NCI-H2029 treated with DMSO at 0.1 percent for 48 hours (cell line): ENCODE measurements at places on chromosomes 2 and 18.
A peak's percentile ranks its signal among the peaks of the same experiment; 100 is the strongest.

- no peak for DNase-seq
Measured at GRCh38 chr18:615773-616172, 19.0 kb downstream of the CLUL1 start.

DNA sequence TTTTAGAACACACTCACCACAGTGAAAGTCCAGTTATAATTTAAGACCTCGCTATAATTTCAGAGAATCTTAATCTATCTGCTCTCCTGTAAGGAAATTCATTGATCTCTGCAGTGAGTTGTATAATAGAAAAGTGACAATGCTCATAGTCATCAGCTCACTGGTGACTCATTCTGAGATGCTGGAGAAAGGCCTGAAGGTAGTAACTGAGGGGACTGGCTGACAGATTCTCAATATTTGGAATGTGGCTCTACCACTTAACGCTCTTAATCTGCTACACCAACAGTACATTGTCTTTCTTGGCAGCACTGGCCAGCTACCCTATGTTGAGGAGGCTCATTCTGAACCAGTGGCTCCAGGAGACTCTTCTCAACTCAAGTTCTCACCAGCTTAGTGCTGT lies 246.1 kb downstream of the RPRM start:
- no peak for DNase-seq

DNA sequence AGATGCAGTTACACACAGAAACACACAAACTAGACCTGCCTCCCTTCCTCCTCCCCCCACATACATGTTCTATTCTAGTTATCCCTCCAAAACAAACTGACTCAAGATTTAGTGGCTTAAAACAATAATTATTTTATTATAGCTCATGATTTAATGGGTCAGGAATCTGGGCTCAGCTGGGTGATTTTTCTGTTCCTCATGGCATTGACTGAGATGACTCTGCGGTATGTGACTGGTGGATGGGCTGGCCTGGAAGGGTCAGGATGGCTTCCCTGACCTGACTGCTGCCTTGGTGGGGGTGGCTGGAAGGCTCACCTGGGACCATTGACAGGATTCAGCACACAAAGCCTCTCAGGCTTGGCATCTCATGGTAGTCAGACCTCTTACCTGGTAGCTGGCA lies 33.7 kb upstream of the NTSR2 start:
- no peak for DNase-seq

GRCh38 chr2:176004934-176005333 lies 2.9 kb upstream of the LNPK start:
- DNase-seq: no peak

GRCh38 chr2:55846426-55846825 lies 77.2 kb downstream of the EFEMP1 start:
- DNase-seq: no peak

- no peak for DNase-seq
Measured at GRCh38 chr2:200787351-200788120, 24.2 kb upstream of the BZW1 start.

DNA sequence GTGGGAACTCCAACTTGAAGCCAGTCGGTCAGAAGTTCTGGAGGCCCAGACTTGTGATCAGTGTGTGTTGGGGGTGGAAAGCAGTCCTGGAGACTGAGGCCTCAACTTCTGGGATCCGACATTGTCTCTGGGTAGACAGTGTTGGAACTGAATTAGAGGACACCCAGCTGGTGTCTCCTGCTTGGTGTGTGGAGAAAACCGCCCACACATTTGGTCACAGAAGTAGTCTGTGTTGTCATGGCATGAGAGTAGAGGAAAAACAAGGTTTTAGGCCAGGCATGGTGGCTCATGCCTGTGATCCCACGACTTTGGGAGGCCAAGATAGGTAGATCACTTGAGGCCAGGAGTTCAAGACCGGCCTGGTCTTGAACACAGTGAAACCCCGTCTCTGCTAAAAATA lies 51.5 kb downstream of the PUM2 start:
- DNase-seq: no peak

DNA sequence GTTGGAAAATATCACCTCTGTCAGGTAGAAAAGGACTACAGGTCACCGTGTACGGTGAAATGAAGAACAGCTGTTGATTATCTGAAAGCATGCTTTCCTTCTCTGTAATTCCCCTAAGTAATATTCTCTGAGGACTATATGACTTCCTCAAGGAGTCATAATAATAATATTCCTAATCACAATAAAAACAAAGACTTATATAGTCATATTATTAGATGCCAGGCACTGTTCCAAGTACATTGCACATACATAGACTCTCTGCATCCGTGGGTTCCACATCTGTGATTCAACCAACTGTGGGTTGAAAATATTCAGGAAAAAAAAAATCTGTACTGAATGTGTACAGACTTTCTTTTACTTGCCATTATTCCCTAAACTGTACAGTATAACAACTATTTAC lies 512.4 kb upstream of the ID2 start:
- DNase-seq: no peak

GRCh38 chr2:39128919-39129391 lies 8.1 kb upstream of the SOS1 start:
- no peak for DNase-seq

- peak; percentile 14 for DNase-seq
Measured at GRCh38 chr2:219689676-219690628, 62.5 kb downstream of the SLC4A3 start.

- DNase-seq: no peak
Measured at GRCh38 chr2:45370369-45370768, 240.7 kb downstream of the SRBD1 start.

- no peak for DNase-seq
Measured at GRCh38 chr2:101362316-101362715, 25.0 kb downstream of the CREG2 start.

- DNase-seq: peak; percentile 53
Measured at GRCh38 chr18:34122724-34123334, 101.9 kb downstream of the NOL4 start.

- DNase-seq: no peak
Measured at GRCh38 chr2:62375113-62375420, 130.9 kb downstream of the TMEM17 start.

GRCh38 chr2:150486539-150487484 lies 655 bp downstream of the RND3 start:
- DNase-seq: peak; percentile 16

DNA sequence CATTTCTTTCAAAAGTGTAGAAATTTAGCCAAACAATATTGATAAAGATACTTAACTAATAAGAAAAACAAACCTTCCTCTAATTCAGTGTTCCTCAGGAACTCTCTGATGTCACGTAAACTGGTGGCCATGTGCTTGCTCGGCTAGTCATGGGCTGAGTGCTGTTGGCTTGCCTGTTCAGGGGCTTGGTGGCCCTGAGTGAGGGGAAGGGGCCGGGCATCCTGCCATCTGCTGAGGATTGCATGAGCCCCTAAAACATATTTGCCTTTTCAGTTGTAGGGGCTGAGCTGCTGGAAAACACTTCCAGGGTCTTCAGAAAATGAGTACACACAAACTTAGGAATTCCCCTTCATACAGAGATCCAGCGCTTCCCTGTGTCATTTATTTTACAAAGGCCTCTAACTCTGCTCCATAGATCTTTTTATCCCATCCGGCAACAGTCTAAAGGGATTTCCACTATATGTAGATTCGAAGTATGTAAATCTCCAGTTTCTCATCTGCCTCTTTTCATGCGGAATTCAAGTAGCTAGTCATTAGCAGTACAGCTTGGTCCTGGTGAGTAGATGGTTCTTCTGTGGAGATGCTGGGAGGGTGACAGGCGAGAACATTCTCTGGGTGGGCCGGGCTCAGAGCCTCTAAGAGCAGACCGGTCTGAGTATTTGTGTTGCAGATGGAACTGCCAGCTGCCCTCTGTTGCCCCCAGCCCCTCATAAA lies 20.1 kb upstream of the NFATC1 start:
- no peak for DNase-seq

- no peak for DNase-seq
Measured at GRCh38 chr2:30956995-30957394, 149.7 kb upstream of the CAPN13 start.

- DNase-seq: no peak
Measured at GRCh38 chr2:8685697-8686358, 4.0 kb downstream of the ID2 start.

DNA sequence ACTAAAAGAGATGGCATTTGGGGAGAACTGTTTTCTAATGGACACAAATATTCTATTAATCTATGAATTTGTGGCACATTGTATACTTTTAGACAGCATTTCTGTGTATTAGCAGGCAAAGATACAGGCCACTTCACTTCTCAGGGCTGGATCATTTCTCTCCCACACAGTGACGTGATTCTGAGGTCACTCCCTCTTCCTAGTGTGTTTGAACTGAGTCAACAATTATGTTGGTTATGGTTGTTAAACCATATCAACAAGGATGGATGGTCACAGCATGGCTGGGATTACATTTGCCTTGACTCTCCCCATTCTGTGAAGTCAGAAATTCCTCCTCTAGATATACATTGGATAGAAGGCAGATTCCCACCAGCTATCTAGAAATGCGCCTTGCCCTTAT lies 11.6 kb downstream of the NOSTRIN start:
- no peak for DNase-seq

DNA sequence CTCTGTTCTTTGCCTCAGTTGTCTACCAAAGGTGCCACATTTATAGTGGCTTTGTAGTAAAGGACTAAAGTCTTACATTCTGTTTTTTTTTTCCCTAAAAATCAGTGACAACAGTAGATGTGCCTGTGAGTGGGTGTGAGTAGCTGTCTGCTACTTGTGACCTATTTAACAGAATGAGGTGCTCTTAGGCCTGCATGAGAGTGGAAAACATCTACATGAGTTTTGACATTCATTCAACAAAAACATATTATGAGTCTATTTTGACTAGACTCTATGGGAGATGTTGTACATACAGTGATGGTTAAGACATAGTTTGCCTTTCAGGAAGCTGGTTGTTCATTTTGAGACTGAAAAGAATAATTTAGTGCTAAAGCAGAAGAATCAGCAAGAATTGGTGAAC lies 36.7 kb downstream of the IL1R2 start:
- DNase-seq: no peak
